Glomerular endothelial cell (primary cell): ENCODE measurements at places on chromosomes 3 and 15. TPM values are rescaled to one million over a fixed set of nuclear protein-coding genes. Genes with fewer than 3 reads are reported as not detected.

Gene MASP1
- 1.8 and 4.6 TPM in 2 replicates for total RNA-seq

DNA sequence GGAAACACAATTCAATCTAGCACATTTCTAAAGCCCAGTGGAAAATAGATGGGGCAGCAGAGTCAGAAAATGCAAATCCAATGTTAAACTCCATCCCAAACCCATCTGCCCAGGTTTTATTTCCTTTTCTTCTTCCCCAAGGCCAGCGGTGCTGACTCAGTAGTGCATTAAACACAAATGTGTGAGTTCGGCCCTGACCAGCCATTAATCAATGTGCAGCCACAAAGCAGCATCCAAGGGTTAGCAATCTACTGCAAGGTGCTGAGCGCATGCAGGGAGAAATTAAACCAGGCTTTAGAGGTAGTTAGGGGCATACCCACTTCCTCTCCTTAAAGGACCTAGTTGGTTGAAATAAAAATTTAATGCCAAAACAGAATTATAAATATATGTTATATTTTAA lies 583.3 kb upstream of the PPP2R3A start:
- DNase-seq: no peak

- no peak for DNase-seq
Measured at GRCh38 chr3:27675287-27675686, 46.8 kb downstream of the EOMES start.

GRCh38 chr15:57375827-57376695 lies at the start of gene CGNL1:
TSS of gene CGNL1 (plus strand) at chr15:57376505. CDS start at chr15:57438000, 61,495 bp downstream.
- no peak for DNase-seq

- DNase-seq: no peak
Measured at GRCh38 chr15:23854912-23855659, 168.0 kb upstream of the NDN start.

DNA sequence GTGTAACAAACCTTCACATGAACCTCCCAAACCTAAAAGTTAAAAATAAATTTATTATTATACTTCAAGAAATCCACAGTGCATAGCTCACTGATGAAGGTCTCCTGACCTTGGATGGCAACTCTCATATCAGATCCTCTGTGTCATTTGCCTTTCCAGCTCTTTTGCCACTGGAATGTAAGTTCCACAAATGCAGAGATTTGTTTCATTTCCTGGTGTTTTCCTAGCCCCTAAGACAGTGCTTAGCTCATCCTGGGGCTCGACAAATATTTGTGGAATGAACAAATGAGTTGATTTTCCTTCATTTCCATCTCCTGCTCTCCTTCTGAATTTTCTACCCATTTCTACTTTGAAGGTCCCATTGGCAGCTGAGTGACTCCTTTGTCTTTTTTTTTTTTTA lies 56.0 kb downstream of the FRMD4B start:
- no peak for DNase-seq

DNA sequence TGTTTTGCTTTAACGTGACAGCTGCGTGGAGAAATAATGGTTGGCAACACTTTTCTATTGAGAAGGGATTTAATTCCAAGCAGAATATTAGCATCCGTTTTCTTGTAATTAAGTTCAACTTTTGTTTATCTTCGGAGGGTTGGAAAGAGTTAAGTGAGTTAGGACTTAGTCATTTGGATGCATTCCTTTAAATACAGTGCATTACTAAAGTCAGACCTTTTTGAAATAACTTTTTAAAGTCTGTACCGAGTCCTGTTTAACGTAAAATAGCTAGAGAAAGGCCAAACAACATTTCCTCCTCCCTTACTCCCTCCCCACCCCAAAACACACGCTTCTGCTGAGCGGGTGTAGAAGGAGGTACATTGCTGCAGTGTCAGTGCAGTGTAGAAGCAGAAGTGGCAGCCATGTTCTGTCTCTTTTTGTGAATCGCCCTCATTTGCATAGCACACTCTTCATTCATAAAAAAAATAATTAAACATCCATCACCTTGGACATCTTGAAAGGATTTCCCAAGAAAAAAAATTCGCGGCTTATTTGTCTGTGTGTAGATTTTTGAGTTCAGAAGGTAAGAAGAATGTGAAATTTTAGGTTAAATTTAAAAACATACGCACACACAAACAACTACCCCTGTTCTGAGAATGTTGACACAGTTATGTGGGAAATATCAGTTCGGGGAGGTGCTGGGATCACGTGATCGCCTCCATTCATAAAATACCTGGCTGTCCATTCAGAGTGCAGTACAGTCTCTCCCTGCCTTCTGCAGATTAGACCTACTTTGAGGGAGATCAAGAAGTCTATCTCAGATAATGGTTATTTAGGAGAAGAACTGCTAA lies 1.6 kb downstream of the SPRED1 start:
- DNase-seq: no peak

DNA sequence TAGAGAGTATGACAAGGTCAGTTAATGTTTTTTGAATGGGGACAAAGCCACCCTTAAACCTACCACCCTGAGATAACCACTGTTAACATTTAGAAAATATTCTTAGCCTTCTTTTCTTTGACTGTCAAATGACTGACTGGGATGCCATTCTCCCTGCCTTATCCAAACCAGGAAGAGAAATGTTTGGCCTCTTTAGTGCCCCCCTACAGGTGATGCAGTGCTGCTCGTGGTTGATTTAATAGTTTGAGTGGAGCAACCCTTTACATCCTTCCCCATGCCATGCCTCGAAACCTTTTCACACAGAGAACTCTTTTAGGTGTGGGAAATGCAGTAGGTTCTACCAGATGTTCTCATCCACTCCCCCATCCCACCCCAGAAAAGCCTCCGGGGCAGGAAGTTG lies 38.7 kb upstream of the UMPS start:
- DNase-seq: no peak

GRCh38 chr3:114716126-114716525 lies 422.3 kb downstream of the TIGIT start:
- no peak for DNase-seq
